ENCODE measurements at places on chromosomes 6 and 20. TPM values are rescaled to one million over a fixed set of nuclear protein-coding genes. Genes with fewer than 3 reads are reported as not detected.

- no peaks in the 10 kb centered on the region for H3K4me1 ChIP-seq
- peaks cover 2% of the 10 kb centered on the region for H3K27me3 ChIP-seq
- no peak for DNase-seq
- no peak overlapping the region for H3K27ac ChIP-seq
Measured at GRCh38 chr6:80728830-80729229, 622.4 kb downstream of the BCKDHB start.

DNA sequence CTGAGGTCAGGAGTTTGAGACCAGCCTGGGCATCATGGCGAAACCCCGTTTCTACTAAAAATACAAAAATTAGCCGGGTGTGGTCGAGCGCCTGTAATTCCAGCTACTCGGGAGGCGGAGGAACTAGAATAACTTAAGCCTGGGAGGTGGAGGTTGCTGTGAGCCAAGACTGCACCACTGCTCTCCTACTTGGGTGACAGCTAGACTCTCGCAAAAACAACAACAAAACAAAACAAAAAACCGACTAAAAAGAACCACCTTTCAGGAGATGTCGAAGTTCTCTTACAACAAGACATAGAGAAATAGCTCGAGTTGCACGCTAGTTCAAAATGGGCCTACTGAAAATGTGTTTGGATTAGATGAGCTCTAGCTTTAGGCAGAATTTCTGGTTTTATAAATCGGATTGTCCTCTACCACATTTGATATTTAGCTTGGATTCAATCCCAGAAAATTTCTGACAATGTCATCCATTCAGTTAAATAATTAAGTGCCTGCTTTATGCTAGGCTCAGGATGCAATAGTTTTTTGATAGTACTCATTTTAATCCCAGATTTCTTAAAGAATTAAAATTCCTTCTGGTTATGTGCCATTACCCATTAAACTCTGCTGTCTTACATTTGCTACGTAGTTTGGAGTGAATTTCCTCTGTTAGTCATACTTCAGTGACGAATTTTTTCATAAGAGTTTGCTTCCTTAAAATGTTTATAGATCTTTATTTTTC, 137.5 kb upstream of the SHLD1 start:
- H3K4me1 ChIP-seq, result peaks cover 2% of the 10 kb centered on the region
- no peak for DNase-seq
- H3K36me3 ChIP-seq, result no peaks in the 10 kb centered on the region
- H3K4me3 ChIP-seq, result no peak overlapping the region
- H3K27ac ChIP-seq, result no peak overlapping the region

GRCh38 chr6:132937466-132937906, 123.1 kb downstream of the RPS12 start:
- no peak overlapping the region for H3K27ac ChIP-seq
- no peaks in the 10 kb centered on the region for H3K36me3 ChIP-seq
- H3K4me3 ChIP-seq, result no peak overlapping the region

DNA sequence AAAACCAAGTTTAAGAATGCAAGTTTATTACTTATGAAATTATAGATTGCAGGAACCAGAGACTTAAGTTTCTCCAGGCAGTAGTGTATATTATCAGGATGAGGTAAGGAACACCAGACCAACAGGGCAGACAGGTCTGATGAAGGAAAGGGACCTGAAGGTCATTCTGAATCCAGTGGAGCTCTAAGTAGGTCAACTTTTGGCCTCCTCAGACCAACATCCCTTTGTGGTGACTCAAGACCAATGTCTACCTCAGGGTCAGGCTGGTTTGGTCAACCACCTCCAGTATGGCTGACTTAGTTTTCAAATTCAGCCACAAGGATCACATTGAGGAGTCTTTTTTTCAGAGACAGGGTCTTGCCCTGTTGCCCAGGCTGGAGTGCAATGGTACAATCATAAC, 38.7 kb upstream of the TFAP2A start:
- no peak overlapping the region for H3K4me3 ChIP-seq
- H3K27me3 ChIP-seq, result no peaks in the 10 kb centered on the region
- no peak for DNase-seq
- no peaks in the 10 kb centered on the region for H3K36me3 ChIP-seq

Gene PPDPF
- 125 TPM for total RNA-seq

Gene RNF182
- 1.8 TPM for total RNA-seq
